ENCODE measurements at places on chromosomes 3 and 15. TPM values are rescaled to one million over a fixed set of nuclear protein-coding genes. Genes with fewer than 3 reads are reported as not detected.

PAQR9 gene
- not detected for total RNA-seq

WWTR1 gene
- 137 TPM for total RNA-seq

ZNF660 gene
- total RNA-seq: 15.5 TPM

CYP1A2 gene
- total RNA-seq: not detected

ACOX2 gene
- total RNA-seq: 1.1 TPM

SLC15A2 gene
- total RNA-seq: 4.9 TPM

ILDR1 gene
- total RNA-seq: not detected

MYZAP gene
- 55.3 TPM for total RNA-seq

KIF15 gene
- 6.0 TPM for total RNA-seq

DNA sequence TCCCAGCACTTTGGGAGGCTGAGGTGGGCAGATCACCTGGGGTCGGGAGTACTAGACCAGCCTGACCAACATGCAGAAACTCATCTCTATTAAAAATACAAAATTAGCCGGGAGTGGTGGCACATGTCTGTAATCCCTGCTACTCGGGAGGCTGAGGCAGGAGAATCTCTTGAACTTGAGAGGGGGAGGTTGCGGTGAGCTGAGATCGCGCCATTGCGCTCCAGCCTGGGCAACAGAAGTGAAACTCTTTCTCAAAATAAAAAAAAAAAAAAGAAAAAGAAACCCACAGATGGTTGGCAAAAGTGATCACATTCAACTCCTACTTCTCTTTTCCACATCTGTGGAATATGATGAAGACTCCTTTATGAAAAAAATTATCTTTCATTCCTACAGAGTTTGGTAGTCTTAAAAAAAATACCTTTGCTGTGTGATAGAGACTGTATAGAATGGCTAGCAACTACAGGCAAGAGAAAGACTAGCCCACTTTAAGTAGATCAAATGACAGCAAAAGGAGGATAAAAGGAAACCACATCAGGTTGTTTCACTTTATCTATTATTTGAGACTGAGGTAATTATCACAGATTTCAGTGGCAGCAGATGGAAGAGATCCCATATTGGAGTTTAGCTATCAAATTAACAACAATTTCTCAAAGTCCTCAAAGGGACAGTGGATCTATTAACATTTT, 172.9 kb upstream of the TSPAN3 start:
- peak overlapping the region; percentile 70 for H3K27ac ChIP-seq
- peaks cover 24% of the 10 kb centered on the region for H3K36me3 ChIP-seq
- H3K27me3 ChIP-seq: peaks cover 3% of the 10 kb centered on the region
- DNase-seq: no peak
- H3K4me3 ChIP-seq: no peak overlapping the region
- H3K4me1 ChIP-seq: no peaks in the 10 kb centered on the region

- H3K4me3 ChIP-seq: peak overlapping the region; percentile 99
- H3K4me1 ChIP-seq: peaks cover 38% of the 10 kb centered on the region
- peaks cover 15% of the 10 kb centered on the region for H3K36me3 ChIP-seq
- H3K27me3 ChIP-seq: peaks cover 4% of the 10 kb centered on the region
- H3K27ac ChIP-seq: peak overlapping the region; percentile 90
Measured at GRCh38 chr3:58009026-58009748, 965 bp downstream of the FLNB start.

- H3K4me1 ChIP-seq: peaks cover 6% of the 10 kb centered on the region
- H3K27ac ChIP-seq: no peak overlapping the region
- DNase-seq: no peak
- peaks cover 21% of the 10 kb centered on the region for H3K36me3 ChIP-seq
- H3K27me3 ChIP-seq: peaks cover 2% of the 10 kb centered on the region
Measured at GRCh38 chr3:37053337-37053736, 60.0 kb downstream of the MLH1 start.

GRCh38 chr3:20975188-20975651, 775.8 kb downstream of the ZNF385D start:
- H3K4me3 ChIP-seq: no peak overlapping the region
- H3K36me3 ChIP-seq: no peaks in the 10 kb centered on the region
- peaks cover 3% of the 10 kb centered on the region for H3K27me3 ChIP-seq
- no peak overlapping the region for H3K27ac ChIP-seq
- DNase-seq: no peak

DNA sequence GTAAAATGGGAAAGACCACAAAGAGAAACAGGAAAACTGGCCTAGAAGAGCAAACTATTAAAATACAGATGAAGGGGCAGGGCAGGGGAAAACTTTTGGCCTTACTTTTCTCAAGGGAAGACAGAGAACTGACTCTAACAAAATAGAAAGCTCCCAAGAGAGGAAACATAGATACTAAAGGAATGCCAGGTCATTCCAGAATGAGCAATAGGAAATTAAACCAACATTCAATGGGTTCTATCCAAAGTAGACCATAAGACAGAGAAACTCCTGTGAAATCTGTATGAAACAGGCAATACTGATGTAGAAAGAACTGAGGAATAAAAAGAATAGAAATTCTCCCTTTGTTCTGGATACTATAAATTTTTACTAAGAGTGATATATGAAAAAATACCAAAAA, 491.8 kb downstream of the MECOM start:
- no peak overlapping the region for H3K27ac ChIP-seq
- H3K4me1 ChIP-seq: peaks cover 17% of the 10 kb centered on the region
- no peak for DNase-seq

DNA sequence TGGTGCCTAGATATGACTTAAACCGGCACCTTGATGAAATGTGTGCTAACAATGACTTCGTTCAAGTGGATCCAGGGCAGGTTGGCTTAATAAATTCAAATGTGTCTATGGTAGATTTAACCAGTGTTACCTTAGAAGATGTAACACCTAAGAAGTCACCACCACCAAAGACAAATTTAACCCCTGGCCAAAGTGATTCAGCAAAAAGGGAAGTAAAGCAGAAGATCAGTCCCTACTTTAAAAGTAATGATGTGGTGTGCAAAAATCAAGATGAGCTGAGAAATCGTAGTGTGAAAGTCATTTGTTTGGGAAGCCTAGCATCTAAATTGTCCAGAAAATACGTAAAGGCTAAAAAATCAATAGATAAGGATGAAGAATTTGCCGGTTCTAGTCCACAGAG, 1.1 kb downstream of the FAN1 start:
- no peak for DNase-seq
- H3K27me3 ChIP-seq: peaks cover 2% of the 10 kb centered on the region
- H3K27ac ChIP-seq: no peak overlapping the region
- H3K4me3 ChIP-seq: peak overlapping the region; percentile 0

DNA sequence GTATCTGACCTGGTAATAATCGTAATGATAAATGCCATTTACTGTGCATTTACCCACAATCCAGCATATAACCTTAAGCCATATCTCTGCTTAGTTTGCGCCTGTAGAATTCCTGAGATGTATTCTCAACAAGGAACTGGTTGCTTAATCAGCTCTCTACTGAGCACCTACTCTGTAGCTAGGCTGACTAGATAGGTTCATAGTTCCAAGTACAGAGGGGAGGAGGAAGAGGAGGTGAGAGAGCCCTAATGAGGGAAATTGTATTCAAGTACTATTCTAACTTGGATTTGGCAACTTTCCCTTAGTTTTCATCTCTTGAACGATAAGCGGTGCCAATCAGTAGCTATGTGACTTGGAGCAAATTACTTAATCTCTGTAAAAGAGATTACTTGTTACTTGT, 5.6 kb upstream of the AKAP13 start:
- H3K36me3 ChIP-seq: no peaks in the 10 kb centered on the region
- no peak overlapping the region for H3K27ac ChIP-seq
- peaks cover 2% of the 10 kb centered on the region for H3K27me3 ChIP-seq
- H3K4me1 ChIP-seq: peaks cover 7% of the 10 kb centered on the region
- no peak for DNase-seq

- no peaks in the 10 kb centered on the region for H3K27me3 ChIP-seq
- no peaks in the 10 kb centered on the region for H3K4me1 ChIP-seq
- no peak overlapping the region for H3K4me3 ChIP-seq
- no peak for DNase-seq
- H3K36me3 ChIP-seq: no peaks in the 10 kb centered on the region
Measured at GRCh38 chr3:28186748-28187147, 54.7 kb upstream of the CMC1 start.

DNA sequence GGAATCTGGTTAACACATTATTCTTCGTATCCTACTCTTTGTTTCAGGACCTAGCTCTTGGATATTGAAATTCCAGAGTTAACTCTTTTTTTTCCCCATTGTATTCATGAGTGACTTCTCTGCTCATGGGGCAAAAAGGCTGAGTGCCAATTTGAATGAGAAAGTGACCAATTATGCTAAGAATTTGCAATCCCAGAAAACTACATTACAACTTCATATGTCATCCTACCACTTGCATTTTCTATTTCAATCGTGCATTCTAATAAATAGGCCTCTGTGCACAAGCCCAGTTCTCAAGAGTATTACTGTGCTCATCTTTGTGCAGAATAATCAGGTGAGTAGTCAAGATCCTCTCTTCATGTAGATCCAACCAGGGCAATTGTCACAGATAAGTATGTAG, 537.8 kb downstream of the OTOL1 start:
- no peak overlapping the region for H3K4me3 ChIP-seq
- no peak overlapping the region for H3K27ac ChIP-seq
- DNase-seq: no peak
- H3K4me1 ChIP-seq: no peaks in the 10 kb centered on the region

- H3K27me3 ChIP-seq: peaks cover 21% of the 10 kb centered on the region
- no peak overlapping the region for H3K4me3 ChIP-seq
- DNase-seq: no peak
- H3K27ac ChIP-seq: no peak overlapping the region
- H3K4me1 ChIP-seq: peaks cover 15% of the 10 kb centered on the region
Measured at GRCh38 chr3:14397940-14398796, 4.2 kb upstream of the SLC6A6 start.

DNA sequence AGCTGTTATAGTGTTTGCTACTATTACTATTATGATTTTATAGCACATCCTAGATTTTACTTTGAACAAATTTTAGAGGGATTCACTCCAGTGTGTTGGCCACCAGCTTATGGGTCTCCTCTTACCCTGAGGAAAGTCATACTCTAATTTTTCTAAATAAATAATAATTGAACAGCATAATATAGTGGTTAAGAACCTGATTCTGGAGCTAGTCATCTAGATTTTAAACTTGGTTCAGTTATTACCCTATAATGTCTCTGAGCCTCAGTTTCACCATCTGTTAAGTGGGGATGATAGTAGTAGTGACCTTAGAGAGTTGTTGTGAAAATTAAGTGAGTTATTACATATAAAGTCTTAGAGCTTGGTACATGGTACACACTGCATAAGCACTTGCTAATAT, 30.7 kb upstream of the TOPAZ1 start:
- no peaks in the 10 kb centered on the region for H3K36me3 ChIP-seq
- H3K27me3 ChIP-seq: no peaks in the 10 kb centered on the region
- H3K4me1 ChIP-seq: no peaks in the 10 kb centered on the region
- DNase-seq: no peak
- H3K27ac ChIP-seq: no peak overlapping the region

GRCh38 chr3:129723558-129724324, 117.3 kb upstream of the PLXND1 start:
- H3K27ac ChIP-seq: peak overlapping the region; percentile 75
- no peaks in the 10 kb centered on the region for H3K27me3 ChIP-seq
- no peaks in the 10 kb centered on the region for H3K36me3 ChIP-seq
- no peak overlapping the region for H3K4me3 ChIP-seq

GRCh38 chr15:101349047-101349951, 54.3 kb upstream of the SNRPA1 start:
- no peaks in the 10 kb centered on the region for H3K36me3 ChIP-seq
- peaks cover 13% of the 10 kb centered on the region for H3K4me1 ChIP-seq
- H3K27me3 ChIP-seq: no peaks in the 10 kb centered on the region
- DNase-seq: no peak

DNA sequence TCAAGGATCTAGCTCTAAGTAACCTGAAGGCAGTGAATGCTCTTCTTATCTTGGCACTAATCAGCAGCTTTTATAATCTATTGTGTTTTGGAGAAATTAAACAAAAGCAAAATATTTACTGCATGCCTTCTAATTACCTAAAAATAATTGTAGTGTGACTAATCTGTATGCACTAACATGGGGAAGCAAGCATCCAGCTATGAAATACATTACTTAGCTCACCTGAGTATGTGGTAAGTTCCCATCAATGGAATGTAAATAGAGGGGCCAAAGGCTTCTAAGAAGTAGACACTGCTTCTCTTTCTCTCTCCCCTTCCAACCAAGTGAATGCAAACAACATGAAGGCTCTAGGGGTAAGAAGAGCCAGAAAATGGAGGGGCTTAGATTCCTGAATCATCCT, 165.6 kb downstream of the STAG1 start:
- DNase-seq: no peak
- H3K36me3 ChIP-seq: no peaks in the 10 kb centered on the region
- H3K27me3 ChIP-seq: no peaks in the 10 kb centered on the region
- H3K4me3 ChIP-seq: no peak overlapping the region
- H3K27ac ChIP-seq: no peak overlapping the region

DNA sequence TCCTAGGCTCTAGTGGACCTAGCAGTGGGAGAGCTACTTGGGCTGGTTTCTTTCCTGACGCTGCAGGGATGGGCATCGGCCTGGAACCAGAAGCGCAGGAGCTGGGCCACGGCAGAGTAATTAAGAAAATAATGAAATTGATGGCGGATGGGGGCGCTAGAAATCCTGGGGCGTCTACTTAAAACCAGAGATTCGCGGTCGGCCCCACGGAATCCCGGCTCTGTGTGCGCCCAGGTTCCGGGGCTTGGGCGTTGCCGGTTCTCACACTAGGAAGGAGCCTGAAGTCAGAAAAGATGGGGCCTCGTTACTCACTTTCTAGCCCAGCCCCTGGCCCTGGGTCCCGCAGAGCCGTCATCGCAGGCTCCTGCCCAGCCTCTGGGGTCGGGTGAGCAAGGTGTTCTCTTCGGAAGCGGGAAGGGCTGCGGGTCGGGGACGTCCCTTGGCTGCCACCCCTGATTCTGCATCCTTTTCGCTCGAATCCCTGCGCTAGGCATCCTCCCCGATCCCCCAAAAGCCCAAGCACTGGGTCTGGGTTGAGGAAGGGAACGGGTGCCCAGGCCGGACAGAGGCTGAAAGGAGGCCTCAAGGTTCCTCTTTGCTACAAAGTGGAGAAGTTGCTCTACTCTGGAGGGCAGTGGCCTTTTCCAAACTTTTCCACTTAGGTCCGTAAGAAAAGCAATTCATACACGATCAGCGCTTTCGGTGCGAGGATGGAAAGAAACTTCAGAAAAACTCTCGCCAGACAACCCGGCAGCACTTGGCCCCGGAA, 6.1 kb downstream of the SOX14 start:
- H3K4me1 ChIP-seq: peaks cover 77% of the 10 kb centered on the region
- H3K27ac ChIP-seq: peak overlapping the region; percentile 84
- no peaks in the 10 kb centered on the region for H3K36me3 ChIP-seq
- H3K27me3 ChIP-seq: peaks cover 9% of the 10 kb centered on the region
- peak overlapping the region; percentile 93 for H3K4me3 ChIP-seq
- DNase-seq: peak; percentile 14

- no peak overlapping the region for H3K27ac ChIP-seq
- H3K27me3 ChIP-seq: peaks cover 18% of the 10 kb centered on the region
- no peak overlapping the region for H3K4me3 ChIP-seq
- peaks cover 40% of the 10 kb centered on the region for H3K4me1 ChIP-seq
- H3K36me3 ChIP-seq: no peaks in the 10 kb centered on the region
Measured at GRCh38 chr3:177351757-177352158, 154.5 kb upstream of the TBL1XR1 start.

DNA sequence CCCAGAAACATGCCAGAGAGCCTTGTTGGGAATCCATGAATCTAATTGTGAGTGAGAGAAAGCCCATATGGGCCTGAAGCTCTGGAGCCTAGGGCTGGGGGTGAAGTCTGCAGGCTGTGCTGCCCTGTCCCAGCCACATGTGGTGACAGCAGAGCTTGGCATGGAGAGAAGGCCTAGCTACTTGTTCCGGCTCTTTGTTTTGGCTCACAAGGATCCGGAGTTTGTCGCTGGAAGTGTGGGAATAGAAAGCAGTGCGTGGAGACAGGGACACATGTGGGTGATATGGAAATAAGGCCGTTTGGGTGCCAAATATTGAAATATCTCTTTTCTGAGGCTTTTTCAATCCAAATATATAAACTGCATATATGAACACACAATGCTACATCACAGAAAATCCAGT, 78.2 kb downstream of the CLSTN2 start:
- peaks cover 11% of the 10 kb centered on the region for H3K4me1 ChIP-seq
- no peaks in the 10 kb centered on the region for H3K36me3 ChIP-seq
- peaks cover 1% of the 10 kb centered on the region for H3K27me3 ChIP-seq
- H3K4me3 ChIP-seq: no peak overlapping the region
- DNase-seq: no peak
